ENCODE measurements at places on chromosomes 16 and 17.

GRCh38 chr17:40707745-40708144 lies 4.2 kb upstream of the KRT24 start:
- no peak for DNase-seq

GRCh38 chr16:4325253-4325758 lies 9.4 kb downstream of the GLIS2 start:
- peak; percentile 70 for DNase-seq

DNA sequence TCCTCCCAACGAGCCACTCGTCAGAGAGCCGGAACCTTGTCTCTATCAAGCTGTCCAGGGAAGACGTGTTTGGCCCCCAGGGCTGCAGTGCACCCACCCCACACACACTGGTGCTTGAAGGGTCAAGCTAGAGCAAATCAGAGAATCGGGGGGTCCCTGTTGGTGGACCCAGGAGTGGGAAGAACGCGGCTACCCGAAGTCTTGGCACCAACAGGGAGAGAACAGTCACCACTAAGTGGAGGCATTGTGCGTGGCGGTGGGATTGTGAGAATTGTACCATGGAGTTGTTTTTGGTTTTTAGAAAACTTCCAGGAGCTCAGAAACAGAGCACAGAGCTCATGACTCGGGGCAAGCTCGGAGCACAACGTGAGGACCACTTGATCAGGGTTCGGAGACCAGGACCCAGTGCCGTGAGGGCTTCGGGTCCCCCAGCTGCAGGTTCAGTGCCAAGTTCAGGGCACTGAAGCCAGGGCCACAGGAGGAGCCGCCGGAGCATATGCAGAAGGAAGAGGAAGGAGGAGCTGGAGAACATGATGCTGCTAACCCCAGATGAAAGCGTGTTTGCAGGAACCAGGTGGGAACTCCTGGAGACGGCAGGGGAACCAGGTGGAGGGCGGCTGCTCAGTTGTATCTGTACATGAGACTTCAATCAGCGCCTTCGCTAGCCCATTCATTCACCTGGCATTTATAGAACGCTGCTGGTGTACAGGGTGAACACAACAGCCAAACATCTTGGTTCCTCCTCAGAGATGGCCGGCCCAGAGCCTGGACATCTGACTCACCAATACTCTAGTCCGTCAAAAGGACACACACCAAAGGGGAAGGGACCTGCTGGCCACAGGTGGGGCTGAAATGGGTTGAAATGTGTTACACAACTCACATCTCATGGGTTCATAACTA lies 42.8 kb downstream of the METRNL start:
- DNase-seq, result peak; percentile 68

- no peak for DNase-seq
Observed at GRCh38 chr16:27852681-27853080, 210.8 kb downstream of the GSG1L start.

GRCh38 chr17:42673266-42673884 lies 3.4 kb downstream of the PLEKHH3 start:
- DNase-seq, result no peak

GRCh38 chr17:69948406-69948805 lies 126.6 kb upstream of the KCNJ16 start:
- DNase-seq, result no peak

DNA sequence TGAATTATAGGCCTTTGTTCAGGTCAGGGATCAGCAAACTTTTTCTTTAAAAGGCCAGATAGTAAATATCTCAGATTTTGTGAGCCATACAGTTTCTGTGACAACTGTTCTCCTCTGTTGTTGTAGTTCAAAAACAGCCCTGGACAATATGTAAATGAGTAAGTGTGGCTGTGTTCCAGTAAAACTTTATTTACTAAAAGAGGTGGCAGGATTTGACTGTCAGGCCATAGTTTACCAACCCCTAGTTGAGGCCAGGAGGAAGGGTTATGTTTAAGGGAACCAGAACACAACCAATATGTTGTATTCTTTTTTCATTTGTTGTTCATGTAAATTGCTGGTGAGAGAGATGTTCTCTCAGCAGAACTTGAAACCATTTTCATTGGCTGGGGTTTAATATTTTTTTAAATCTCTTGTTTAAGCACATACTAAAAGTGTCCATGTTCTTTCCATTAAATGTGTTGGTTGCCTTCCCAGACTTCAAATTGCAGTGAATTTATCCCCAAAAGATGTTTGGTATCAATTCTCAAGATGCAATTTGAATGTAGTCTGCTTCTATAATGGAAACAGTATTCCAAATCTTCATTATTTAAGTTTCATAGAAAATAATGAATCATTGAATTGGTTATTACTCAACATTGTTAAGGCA lies 260.3 kb downstream of the FTO start:
- no peak for DNase-seq
